Heart right ventricle (tissue), 16 donors: ENCODE measurements at places on chromosomes 12 and 14. TPM values are rescaled to one million over a fixed set of nuclear protein-coding genes. Genes with fewer than 3 reads are reported as not detected.

DNA sequence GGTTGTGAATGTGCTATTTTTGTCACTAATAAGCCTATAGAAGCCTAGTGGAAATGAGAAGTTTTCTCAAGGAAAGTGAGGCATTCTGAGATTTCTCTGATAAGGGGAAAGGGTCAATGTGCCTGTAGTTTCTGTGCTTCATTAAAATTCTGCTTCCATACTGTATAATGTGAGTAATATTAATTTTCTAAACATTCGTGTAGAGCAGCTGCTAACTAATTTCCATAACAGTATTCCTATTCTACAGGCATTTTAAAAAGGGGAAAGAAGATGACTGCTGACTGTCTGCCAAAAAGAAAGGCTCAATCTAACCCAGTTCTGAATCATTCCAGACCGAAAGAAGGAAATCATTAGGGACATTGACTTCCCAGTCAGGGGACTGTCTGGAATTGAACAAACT lies 293.3 kb upstream of the TMPO start:
- DNase-seq, result no peak

GRCh38 chr12:63521706-63522105 lies 146.6 kb downstream of the DPY19L2 start:
- DNase-seq, result no peak

GRCh38 chr12:26378711-26379110 lies 183.3 kb downstream of the SSPN start:
- peak; percentile 43 for DNase-seq

GRCh38 chr12:22299294-22299912 lies 35.1 kb downstream of the ST8SIA1 start:
- DNase-seq, result no peak

GRCh38 chr14:98444077-98444476 lies 827.9 kb downstream of the BCL11B start:
- no peak for DNase-seq

- DNase-seq, result no peak
Measured at GRCh38 chr14:60654334-60654821, 5.1 kb upstream of the SIX1 start.

- no peak for DNase-seq
Measured at GRCh38 chr12:81203671-81204204, 125.9 kb downstream of the ACSS3 start.

GRCh38 chr14:45242706-45243105 lies 10.3 kb downstream of the MIS18BP1 start:
- no peak for DNase-seq

DNA sequence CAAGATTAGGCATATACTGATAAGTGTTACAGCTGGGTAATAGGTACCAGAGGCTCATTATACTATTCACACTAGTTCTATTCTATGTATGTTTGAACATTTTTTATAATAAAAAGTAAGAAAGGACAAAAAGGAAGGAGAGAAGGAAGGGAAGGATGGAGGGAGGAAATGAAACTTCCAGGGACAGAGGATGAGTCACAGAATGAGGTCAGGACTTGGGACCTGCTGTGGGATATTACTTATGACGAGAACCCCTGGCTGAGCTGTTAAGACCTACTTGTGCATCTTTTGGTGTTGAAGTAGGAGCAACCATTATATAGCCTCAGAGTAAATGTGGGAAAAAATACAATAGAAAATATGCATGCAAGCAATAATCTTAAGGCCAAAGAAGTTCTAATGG lies 16.7 kb upstream of the TMEM260 start:
- DNase-seq, result no peak

DNA sequence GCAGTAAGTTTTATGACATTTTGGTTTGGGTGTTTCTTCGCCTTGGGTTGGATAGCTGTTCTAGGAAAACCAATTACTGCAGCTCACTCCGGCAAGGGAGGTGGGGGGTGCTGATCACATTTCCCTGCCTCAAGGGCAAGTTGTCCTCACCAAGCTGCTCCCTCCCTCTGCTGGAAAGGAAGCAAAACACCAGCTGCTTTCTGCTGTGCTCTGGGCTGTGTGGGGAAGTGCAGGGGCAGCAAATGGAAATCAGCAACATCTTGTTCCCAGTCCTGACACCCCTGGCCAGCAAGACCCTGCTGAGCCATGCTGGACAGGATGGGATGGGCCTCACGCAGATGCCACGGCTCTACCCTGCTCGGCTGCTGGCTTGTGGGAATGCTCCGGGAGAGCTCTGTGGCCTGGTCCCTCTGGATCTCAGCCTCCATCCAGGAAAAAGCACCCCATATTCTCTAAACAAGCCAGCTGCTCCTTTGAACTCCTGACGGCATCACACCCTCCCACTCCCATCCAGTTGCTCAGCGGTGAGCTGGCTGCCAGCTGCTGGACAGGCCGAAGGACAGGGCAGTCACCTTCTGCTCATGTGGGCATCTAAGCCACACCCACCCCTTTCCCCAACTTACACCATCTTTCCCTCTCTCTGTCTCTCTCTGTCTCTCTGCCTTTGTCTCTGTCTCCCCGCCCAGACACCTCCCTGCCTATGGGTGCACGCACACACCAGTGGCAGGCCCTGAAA lies 52.4 kb upstream of the EIF5 start:
- no peak for DNase-seq

DNA sequence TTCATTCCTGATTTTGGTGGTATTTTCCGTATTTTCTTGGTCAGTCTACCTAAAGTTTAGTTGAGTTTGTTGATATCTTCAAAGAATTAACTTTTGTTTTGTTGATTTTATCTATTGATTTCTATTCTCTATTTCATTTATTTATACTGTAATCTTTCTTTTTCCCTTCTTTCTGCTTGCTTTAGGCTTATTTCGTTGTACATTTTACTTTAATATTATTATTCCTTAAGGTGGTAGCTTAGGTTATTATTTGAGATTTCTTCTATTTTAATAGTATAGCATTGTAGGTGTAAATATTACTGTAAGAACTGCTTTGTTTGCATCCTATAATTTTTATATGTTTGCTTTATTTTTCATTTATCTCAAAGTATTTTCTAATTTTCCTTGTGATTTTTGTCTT lies 21.4 kb upstream of the KLRF1 start:
- no peak for DNase-seq

DNA sequence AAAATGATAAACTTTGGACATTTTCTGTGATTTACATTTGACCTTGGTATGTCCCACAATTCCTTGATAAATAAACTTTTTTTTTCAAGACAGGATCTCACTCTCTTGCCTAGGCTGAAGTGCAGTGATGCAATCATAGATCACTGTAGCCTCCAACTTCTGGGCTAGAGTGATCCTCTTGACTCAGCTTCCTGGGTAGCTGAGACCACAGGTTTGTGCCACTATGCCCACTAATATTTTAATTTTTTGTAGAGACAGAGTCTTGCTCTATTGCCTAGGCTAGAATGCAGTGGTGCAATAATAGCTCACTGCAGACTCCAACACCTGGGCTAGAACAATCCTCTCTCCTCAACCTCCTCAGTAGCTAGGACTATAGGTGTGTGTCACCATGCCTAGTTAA lies 79.1 kb upstream of the PTGDR start:
- DNase-seq, result no peak

DNA sequence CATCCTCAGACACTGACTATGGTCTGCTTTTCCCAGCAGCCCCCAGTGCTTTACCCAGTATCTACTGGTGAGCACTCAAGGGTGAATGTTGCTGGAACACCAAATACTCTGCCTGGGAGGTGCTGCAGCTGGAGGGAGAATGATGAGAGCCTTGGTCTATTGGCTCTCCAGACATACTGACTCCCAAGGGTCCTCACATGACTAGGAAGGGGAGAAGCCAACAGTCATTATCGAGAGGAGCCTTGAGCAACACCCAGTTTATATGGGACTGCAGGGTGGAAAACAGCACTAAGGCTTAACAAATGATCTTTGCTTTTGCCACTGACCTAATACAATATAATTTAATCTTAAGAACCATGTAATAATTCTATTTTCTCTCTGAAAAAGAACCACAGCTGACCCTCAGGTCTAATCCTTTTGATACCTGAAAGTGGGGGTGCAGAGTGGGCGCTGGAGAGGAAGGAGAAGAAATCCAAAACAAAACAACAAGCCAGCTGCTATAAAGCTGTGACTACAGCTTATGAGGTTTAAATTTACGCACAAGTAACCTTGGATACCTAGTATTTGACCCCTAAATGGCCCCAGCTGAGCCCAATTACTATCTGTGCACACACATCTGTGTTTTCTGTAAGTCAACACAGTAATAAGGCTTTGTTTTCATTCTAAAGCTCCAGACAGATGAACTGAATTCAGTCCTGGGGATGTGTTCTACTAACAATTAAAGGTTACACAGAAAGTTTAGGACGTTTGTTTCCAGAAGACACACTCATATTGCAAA lies 107.8 kb upstream of the GRIP1 start:
- DNase-seq, result no peak

GRCh38 chr12:100724071-100724470 lies 70.5 kb upstream of the ANO4 start:
- DNase-seq, result no peak

- DNase-seq, result no peak
Measured at GRCh38 chr12:98388126-98388525, 127.3 kb upstream of the TMPO start.

- DNase-seq, result no peak
Measured at GRCh38 chr14:96844857-96845570, 47.8 kb downstream of the VRK1 start.

DNA sequence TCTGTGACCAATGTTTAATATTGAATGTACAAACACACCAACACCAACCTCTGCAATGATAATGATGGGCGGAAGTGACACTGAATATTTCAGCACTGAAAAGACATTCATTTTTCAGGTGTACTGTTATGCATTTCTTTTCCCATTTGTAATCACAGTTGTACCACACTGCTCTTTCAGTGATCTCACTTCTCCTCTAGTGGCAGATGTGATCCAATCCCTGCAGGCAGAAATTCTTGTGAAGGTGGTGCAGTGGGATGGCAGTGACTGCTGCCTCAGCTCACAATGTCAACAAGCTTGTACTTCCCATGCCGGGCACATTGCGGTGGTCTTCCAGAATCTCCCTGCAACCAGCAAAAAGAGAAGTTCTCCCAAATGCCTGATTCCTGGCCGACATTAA lies 23.0 kb upstream of the ERGIC2 start:
- no peak for DNase-seq

- DNase-seq, result no peak
Measured at GRCh38 chr12:124676714-124677462, 109.5 kb upstream of the NCOR2 start.

GRCh38 chr14:34691206-34691605 lies 23.2 kb downstream of the CFL2 start:
- no peak for DNase-seq

GRCh38 chr14:97387252-97387874 lies 590.2 kb downstream of the VRK1 start:
- no peak for DNase-seq

GRCh38 chr14:92507174-92507768 lies 6.3 kb upstream of the RIN3 start:
- no peak for DNase-seq

- no peak for DNase-seq
Measured at GRCh38 chr12:88752183-88752582, 171.9 kb upstream of the KITLG start.

DNA sequence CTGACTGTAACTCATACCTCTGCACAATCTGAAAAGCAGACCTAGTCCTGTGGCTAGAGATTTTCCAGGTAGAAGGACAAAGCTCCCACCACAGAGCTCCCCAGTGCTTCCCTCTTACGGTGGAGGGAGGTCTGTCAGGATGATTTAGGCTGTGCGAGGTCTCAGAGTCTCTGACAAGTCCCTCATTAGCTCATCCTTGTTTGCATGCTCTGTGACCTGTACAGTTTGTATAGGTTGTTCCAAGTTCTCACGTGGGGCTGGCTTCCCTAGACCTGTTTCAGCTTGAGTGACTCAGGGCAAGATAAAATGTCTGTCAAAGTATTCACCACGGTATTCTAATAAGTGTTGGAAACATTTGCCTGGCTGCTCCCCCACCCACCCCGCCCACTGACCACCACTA lies 34.8 kb downstream of the ASCL1 start:
- DNase-seq, result no peak

DNA sequence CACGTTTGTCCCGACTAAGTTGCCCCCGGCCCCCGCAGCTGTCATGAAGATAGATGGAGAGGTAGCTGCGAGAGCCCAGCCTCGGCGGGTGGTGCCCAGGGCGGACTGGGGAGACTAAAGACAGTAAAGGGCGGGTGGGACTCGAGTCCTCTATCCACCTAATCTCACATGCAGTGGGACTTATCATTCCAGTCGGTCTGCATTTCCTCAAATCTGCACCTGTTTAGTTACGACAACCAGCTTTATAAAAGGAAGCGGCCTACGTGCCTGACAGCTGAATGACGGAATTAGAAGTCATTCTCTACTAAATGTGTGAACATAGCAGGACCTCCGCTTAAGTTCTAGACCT lies 109.8 kb upstream of the EGLN3 start:
- no peak for DNase-seq

GRCh38 chr12:9364224-9365176 lies 156.3 kb upstream of the PZP start:
- DNase-seq, result no peak

- DNase-seq, result no peak
Measured at GRCh38 chr14:103169954-103170353, 46.7 kb downstream of the TNFAIP2 start.

DNA sequence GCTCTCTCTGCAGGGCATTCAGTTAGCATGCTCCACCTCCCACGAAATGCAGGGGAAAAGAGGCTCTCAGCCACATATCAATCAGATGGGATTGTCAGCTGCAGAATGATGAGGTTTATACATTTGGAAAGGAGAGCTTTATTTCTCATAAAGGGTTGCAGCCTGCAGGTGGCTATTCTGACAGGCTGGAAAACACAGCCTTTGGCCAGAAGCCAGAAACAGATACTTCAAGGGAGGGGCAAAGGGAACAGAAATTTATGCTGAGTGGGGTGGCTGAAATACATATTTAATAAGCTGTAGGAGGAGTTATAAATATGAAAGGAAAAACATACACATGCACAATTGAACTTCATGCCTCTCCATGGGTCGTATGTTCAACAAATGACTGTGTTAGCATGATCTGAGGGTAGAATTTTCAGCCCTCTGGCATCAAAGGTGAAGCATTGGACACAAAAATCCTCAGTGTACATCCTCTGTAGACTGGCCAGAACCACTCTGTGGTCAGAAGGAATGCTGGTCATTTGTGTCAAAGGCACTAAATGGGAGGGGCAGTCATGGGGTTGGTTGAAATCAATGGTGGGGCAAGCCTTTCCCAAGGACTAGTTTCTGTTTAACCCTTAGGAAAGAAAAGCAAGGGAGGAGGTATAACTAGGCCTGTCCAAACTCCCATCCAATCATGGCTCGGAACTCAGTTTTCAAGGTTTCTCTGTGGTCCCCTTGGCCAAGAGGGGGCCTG lies 62.4 kb downstream of the TMX1 start:
- DNase-seq, result no peak

GRCh38 chr12:24952389-24952788 lies 3.5 kb upstream of the BCAT1 start:
- DNase-seq, result no peak

The GPR135 gene
- 2.4 TPM for total RNA-seq

The PTPRR gene
- total RNA-seq, result 0.49 TPM

The DIO2 gene
- total RNA-seq, result 6.8 TPM

The COCH gene
- total RNA-seq, result 1.6 TPM

The C12orf54 gene
- total RNA-seq, result not detected

The TRHDE gene
- 0.44 TPM for total RNA-seq

The ENDOU gene
- 0.15 TPM for total RNA-seq

The FOXN4 gene
- total RNA-seq, result not detected
